ENCODE measurements at places on chromosomes 2 and 18.

DNA sequence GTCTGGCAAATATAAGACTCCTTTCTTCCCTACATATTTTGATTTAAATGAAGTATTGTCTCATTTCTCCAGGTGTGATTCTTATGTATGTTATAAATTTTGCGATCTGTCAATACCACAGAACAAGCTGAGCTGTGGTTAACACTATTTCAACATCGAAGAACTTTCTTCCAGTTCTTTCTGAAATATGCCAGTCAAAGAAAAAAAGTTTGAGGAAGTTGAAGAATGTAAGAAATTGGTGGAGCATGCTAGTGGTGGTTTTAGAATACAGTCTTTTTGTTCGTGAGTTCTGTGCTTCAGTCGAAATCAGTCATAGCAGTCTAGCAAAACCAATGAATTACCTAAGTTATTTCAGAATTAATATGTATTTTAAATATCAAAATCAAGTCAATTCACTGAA, 8.6 kb upstream of the COBLL1 start:
- DNase-seq, result no peak

GRCh38 chr2:39228413-39229209, 15.2 kb downstream of the CDKL4 start:
- no peak for DNase-seq

GRCh38 chr2:20423847-20424246, 23.0 kb upstream of the RHOB start:
- DNase-seq, result no peak

GRCh38 chr18:31857526-31858106, 85.3 kb downstream of the TRAPPC8 start:
- DNase-seq, result no peak

GRCh38 chr2:70454936-70455544, 98.6 kb downstream of the TGFA start:
- DNase-seq, result no peak

GRCh38 chr2:237264480-237265219, 149.3 kb downstream of the COL6A3 start:
- no peak for DNase-seq

- DNase-seq, result no peak
Measured at GRCh38 chr2:128457006-128457604, 138.4 kb upstream of the HS6ST1 start.

DNA sequence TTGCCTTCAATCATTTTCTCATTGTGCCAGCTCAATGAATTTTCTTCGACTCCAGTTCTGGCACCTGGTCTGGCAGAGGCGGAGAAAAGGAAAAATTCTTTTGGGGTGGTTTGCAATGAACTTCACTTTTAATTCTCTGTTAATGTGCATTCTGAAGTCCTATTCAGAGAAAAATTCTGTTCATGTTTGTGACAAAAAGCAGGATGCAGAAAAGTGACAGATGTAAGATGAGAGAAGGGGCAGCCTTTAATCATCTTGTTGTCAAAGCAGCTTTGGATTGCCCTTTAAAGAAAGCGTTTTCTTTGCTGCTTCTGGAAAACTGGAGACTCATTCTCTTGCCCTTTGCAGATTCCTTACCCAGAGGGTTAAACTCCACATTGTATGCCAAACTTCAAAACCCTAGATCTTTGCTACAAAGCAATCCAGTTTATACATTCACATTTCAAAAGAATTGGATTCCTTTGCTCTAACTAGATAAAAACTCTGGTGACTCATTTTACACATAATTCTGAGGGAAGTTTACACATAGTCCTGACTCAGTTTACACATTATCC, 94.6 kb upstream of the CAVIN2 start:
- DNase-seq, result no peak

DNA sequence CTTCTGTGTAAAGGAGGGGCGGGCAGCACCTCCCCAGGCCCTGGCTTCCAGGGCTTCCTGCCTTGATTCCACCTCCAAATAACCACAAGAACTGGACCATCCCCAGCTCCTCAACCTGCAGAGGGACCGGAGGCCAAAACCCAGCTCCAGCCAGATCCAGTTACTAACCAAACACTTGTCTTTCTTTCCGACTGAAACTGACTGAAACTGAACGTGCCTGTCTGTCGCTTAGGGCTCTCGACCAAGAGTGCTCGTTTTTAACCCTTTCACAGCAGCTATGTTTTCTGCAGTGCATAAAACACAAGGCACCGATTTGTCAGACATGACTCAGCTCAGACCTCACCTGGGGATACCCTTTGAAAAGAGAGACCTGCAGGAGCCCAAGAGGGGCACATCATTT, 249.9 kb upstream of the SIX2 start:
- no peak for DNase-seq

GRCh38 chr2:19955544-19956422, 34.1 kb downstream of the WDR35 start:
- DNase-seq, result no peak

- DNase-seq, result no peak
Measured at GRCh38 chr2:176648700-176649297, 379.6 kb downstream of the MTX2 start.

- DNase-seq, result no peak
Measured at GRCh38 chr2:57720728-57721627, 325.6 kb upstream of the VRK2 start.

DNA sequence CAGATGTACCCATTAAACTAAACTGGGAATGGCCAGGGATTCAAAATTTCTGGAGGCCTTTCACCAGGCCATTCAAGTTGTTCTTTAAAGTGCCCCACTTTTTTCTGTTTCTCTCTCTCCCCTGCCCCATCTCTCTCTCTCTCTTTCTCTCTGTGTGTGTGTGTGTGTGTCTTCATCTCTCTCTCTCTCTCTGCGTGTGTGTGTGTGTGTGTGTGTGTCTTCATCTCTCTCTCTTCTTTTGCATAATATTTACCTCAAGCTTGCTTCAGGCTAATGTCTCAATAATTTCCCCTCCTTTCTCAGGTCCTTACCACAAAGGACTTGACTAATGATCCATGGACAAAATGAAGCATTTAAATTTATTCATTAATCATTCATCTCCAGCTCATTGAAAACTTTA, 164.2 kb upstream of the KLHL14 start:
- DNase-seq, result no peak

DNA sequence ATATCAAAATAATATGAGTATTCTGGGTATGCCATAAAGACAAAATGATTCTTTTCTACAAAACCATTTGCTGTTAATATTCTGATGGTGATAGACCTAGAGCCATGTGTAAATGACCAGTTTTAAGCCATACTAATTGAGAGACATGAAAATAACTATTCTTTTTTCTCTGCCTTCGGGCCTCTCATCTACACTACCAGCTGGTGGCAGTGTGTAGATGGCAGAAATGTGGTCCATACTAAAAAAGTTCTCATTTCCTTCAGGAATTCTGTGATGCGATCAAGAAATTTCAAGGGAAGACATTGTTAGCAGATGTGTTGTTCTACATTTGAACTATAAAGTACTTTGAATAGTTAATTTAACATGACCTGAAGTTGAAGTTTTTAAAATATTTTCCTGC, 485.2 kb downstream of the TRIB2 start:
- no peak for DNase-seq

DNA sequence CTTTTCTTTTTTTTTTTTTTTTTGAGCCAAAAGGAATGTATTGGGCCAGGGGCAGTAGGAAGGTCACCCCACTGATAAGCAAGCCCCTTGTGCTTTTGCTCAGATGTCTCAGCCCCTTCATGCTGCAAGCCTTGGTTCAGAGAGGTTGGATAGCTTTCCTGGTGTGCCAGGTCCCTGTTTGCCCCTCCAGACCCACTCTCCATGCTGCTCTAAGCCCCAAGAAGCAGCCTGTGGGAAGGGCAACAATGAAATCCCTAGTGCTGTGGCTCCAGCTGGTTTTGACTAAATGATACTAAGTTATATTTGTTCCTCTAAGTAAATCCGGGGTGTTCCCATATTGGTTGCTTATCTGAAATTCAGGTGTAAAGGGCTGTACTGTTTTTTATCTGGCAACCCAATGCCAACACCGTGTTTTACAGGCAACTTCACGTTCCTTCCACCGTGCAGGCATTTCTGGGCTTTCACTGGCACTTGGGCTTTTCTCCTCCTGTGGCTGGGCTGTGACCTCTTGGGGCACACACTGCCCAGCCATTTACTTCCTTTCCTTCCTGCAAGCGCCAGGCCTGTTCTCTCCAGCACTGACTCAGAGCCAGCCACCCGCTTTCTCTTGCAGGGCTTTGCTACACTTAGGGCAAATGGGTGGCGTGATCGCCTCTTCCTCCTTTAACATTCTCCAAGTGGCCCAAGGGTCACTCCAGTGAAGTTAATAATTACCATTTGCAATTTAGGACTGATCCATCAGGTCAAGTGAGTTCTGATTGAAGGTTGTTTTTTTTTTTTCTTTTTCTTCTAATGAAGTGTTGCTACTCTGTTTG, 21.6 kb downstream of the MERTK start:
- no peak for DNase-seq

DNA sequence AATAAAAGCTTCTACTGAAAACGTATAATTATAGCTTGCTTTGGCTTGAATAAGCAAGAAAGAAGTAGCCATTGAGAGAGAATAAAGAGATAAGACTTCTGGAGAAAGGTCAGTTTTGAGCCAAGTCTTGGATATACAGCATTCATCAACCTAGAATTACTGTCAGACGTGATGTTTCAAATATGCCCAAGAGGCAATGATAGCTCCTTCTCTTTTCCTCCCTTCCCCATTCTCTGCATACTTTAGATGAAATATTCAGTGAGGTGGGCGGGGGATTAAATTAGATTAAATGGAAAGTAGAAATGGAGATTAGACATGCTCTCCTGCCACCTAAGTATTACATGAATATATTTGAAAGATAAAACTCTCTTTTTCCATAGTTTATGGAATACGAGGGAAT, 8.7 kb downstream of the ANTXR1 start:
- no peak for DNase-seq

DNA sequence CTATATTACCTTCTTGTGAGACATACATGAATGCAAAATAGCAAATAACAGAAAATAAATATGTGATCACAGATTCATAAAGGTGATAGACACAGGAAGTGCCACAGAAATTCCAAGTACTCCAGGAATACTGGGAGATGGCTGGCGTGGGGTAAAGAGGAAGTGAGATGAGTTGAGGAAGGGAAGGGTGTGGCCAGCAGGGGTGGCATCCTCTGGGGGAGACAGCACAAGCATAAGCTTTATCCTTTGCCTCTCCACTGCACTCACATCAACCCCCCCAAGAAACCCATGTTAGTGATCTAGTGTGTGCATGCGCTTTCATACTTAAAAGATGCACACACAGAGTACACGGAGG, 94.8 kb upstream of the B3GNT7 start:
- no peak for DNase-seq

GRCh38 chr2:217467331-217467730, 535.5 kb downstream of the TNS1 start:
- DNase-seq, result no peak

- no peak for DNase-seq
Measured at GRCh38 chr2:9494081-9494480, 19.7 kb downstream of the IAH1 start.

DNA sequence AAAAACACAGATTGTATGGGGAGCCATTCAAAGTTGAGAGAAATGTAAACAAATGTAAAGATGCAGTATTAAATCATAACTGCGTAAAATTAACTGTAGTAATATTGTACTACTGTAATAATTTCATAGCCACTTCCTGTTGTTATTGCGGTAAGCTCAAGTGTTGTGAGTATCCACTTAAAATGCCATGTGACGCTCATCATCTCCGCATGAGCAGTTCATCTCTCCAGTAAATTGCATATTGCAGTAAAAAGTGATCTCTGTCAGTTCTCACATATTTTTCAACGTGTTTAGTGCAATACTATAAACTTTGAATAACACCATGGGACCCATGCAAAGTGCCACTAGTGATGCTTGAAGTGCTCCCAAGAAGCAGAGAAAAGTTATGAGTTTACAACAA, 41.8 kb upstream of the SP3 start:
- DNase-seq, result no peak

- no peak for DNase-seq
Measured at GRCh38 chr2:17966798-17967197, 88.3 kb downstream of the KCNS3 start.

DNA sequence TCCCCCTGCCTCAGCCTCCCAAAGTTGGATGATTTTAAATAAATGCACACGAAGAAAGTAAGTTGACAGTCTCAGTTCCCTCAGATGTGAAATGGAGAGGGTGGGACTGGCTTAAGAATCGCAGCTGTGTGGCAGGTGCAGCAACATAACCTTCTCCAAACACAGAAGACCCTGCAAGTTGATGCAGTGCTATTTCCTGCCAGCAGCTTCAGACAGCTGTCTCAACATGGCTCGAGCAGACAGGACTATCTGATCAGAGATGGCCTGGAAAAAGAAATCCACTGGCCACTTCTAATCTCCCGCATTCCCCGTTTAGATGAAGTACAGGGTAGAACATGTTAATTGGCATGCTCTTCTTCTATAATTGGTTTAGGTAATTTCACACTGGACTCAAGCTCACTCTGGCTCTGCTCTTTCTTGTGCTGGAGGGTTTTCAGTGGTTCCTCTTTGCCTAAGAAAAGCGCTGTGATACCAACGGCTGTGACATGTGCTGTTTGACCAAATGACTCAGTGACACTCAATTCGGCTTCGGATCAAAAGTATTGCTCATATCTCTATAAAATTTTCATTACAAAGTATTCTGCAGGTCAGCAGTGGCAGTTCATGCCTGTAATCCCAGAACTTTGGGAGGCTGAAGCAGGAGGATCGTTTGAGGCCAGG, 40.2 kb downstream of the MYOM1 start:
- no peak for DNase-seq

GRCh38 chr18:32042337-32042736, 23.7 kb downstream of the RNF125 start:
- DNase-seq, result no peak

GRCh38 chr2:12106440-12107080, 360.1 kb downstream of the LPIN1 start:
- DNase-seq, result no peak

DNA sequence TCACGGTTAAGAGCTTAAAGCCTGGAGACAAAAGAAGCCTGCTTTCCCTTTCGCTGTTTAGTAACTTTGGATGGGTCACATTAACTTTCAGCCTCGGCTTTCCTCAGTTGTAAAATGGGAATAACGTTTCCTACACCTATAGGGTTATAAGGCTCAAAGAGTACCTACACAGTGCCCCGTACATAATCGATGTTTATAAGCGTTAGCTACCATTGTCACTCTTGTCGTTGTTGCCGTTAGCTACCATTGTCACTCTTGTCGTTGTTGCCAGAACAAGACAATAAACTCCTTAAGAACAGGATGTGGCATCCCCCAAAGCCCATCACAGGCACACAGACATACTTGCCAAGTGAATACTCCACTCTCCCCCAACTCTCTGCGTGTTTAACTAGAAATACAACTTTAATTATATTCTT, 901 bp upstream of the MFSD6 start:
- DNase-seq, result no peak

GRCh38 chr2:39115556-39115955, 5.3 kb downstream of the SOS1 start:
- no peak for DNase-seq

DNA sequence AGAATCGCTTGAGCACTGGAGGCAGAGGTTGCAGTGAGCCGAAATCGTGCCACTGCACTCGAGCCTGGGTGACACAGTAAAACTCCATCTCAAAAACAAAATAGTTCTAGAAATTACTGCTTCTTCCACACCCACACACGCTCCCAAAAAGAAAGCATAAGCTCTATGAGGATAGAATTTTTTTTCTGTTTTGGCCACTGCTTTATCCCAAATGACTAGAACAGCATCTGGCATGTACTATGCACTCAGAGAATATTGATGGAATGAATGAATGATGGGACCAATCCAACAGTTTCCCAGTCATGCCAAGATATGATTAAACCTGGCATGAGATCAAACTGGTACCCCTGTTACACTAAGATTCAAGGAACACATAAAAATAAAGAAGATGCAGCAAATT, 455.4 kb upstream of the CHAC2 start:
- no peak for DNase-seq

GRCh38 chr2:234949762-234950434, 1.9 kb upstream of the SH3BP4 start:
- no peak for DNase-seq
